Upper lobe of right lung (tissue), 1 donor: ENCODE measurements at places on chromosomes 5 and 9. TPM values are rescaled to one million over a fixed set of nuclear protein-coding genes. Genes with fewer than 3 reads are reported as not detected.

- no peak for DNase-seq
Observed at GRCh38 chr5:172487671-172488070, 33.3 kb upstream of the SH3PXD2B start.

GRCh38 chr9:81499021-81499454, 190.3 kb downstream of the TLE1 start:
- no peak for DNase-seq

GRCh38 chr5:19104948-19105347, 883.1 kb downstream of the CDH18 start:
- no peak for DNase-seq

Gene HTR4
- total RNA-seq: 0.43 TPM

- DNase-seq: peak; percentile 20
Observed at GRCh38 chr5:172669386-172670004, 28.4 kb downstream of the NEURL1B start.

GRCh38 chr5:117144086-117144485, 569.5 kb upstream of the SEMA6A start:
- no peak for DNase-seq
